ENCODE measurements at places on chromosomes 5 and 9.

- no peak for DNase-seq
Measured at GRCh38 chr5:91189480-91190313, 193.4 kb downstream of the ARRDC3 start.

GRCh38 chr5:88677943-88678769 is 204.8 kb downstream of the MEF2C start:
- no peak for DNase-seq

DNA sequence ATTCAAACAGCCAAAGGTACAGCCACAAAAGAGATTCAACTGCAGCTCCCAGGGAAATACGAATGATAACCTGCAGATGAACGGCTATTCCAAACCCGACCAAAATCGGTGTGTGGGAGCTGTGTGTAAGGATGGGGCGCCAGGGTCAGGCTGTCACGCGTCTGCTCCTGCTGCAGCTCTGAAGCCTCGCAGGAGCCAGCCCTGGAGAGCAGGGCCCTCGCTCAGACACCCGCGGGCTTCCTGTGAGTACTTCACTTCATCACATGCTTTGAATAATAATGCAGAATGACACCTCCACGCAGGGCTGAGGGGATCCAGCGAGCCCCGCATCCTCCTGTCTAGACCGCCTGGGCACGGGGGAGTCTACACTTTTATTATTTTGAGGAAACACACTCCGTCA is 307.5 kb upstream of the IRX2 start:
- no peak for DNase-seq

- DNase-seq = no peak
Measured at GRCh38 chr9:88583901-88584596, 49.1 kb downstream of the NXNL2 start.

DNA sequence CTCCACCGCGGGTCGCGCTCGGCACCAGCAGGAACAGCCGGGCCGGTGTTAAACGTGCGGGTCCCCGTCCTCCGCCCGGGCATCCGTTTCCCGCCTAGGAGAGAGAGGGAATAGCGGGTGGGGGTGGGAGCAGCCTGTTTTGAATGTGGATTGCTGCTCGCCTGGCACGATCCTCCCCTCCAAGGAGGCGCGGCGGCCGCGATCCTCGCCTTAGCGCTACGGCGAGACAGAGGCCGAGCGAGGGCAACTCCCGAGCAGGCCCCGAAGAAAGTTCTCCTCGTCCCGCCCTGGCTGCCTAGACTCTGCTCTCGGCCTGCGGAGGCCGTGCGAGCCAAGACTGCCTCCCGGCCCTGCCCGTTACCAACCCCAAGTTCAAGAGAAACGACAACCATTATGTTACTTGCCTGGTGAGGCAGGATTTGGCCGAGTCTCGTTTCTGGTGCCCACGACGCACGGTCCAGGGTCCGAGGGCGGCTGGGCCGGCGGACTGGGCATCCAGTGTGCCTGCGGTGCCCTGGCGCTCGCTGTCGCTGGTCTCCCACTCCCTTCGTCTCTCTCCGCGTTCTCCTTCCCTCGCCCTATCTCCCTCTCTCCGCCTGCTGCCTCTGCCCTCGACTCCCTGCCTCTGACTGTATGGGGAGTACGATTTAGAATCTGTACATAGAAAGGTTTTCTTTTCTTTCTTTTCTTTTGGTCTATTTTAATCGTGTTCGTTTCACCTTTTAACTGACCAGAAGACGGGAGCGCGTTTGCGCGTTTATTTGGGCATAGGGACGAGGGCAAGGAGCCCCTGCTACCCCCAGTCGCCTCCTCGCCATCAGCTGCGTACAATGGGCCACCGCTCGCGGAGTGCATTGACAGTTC is 724 bp downstream of the NR2F1-AS1 start:
- DNase-seq = no peak

DNA sequence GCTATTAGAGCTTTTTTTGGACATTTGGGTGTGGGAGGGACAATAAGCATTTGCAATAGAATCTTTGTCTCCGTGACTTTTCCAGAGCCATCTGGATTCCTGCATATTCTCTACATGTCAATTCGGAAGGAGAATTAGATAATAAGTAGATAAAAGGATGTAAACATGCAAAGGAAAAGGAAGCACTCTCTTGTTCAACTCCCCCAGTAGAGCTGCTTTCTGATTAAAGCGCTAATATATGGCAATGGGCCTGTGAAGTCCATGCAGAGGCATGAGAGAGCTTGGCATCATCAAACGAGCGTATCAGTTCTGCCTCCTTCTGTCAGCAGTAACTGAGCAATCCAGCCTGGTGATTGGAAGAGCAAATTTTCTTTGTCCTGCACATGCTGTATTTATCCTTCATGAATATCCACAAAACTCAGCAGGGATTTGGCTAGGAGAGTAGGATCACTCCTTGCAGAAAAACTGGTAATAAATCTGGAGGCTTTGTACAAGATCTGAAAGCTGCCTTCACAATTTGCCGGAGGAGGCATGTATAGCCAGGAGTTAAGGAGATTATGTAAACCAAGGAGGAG is 1752.9 kb downstream of the MAT2B start:
- DNase-seq = no peak

DNA sequence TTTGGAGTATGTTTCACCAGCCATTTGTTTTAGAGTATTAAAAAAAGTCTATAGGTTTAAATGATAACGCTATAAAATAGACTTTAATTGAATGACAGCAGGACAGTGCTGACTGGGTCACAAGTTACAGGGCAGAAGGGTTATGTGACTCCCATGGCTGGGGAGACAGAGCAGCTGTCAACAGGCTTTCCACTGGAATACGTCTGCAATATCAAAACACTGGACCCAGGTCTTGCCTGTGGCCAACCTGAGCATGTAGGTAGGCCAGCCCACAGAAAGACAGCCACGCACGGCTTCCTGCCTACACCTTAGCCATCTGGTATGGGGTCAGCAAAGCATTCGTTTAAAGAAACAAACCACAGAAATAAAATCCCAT is 80.7 kb downstream of the OTULIN start:
- no peak for DNase-seq

- no peak for DNase-seq
Measured at GRCh38 chr5:174348311-174348981, 302.9 kb downstream of the NSG2 start.

DNA sequence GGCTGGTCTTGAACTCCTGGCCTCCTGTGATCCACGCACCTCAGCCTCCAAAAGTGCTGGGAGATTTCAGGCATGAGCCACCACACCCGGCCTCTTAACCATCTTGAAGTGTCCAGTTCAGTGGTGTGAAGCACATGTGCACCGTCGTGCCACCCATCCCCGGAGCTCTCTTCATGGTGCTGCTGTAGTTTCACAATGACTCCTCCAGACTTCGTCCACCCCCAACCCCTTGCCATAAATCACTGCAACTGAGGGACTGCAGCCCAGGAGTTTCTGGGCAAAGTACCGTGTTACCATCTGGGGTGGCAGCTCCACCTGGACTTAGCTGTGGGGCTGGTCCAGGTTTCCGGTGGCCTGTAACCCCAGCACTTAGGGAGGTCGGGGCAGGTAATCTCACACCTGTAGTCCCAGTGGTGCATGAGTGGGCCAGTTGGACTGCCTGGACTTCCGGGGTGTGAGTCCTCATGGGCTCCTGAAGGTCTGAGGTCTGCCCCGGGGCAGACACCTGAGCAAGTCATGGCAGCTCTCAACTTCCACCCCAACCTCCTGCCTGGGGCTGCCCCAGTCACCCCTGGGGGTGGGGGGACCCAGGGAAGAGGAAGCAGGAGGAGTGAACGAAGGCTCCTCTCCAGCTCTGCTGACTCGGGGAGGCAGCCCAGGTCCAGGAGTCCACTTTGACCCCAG is 6.6 kb upstream of the N4BP3 start:
- DNase-seq = no peak

- DNase-seq = no peak
Measured at GRCh38 chr5:60649288-60649917, 50.6 kb downstream of the DEPDC1B start.

DNA sequence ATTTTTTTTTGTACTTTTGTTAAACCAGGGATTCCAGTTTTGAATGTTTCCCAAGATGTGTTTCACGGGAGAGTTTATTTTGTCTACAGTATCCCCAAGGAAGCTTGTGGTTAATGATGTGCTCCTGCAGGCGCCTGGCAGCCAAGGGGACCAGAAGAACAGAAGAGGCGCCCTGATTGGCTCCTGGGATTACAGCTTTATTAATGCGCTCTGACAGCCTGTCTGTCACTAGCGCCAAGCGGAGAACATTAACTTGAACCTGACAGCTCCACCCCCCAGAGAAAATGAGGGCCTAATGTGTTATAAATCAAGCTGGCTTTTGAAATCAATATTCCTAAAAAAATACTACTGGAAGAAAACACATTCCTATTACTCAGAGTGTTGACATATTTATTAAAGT is 5.0 kb upstream of the FBXL7 start:
- no peak for DNase-seq

DNA sequence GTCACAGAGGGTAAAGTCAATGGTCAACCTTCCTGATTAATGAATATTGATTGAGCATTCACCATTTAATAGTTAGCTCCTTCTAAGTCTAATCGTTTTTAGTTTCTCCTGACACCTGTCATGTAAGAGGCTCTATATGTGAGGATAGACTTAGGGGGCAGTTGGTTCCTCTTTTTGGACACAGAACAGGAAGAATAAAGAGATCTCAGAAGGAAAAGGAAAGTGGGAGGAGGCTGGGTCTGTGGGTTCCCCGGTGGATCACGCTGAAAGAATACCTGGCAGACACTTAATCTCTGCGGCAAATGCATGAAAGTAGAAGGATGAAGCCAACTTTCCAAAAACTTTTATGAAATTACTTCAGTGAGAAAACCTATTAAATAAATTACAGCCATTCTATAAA is 98.4 kb downstream of the PDE4D start:
- no peak for DNase-seq

GRCh38 chr5:108711898-108712297 is 35.8 kb upstream of the FER start:
- no peak for DNase-seq

DNA sequence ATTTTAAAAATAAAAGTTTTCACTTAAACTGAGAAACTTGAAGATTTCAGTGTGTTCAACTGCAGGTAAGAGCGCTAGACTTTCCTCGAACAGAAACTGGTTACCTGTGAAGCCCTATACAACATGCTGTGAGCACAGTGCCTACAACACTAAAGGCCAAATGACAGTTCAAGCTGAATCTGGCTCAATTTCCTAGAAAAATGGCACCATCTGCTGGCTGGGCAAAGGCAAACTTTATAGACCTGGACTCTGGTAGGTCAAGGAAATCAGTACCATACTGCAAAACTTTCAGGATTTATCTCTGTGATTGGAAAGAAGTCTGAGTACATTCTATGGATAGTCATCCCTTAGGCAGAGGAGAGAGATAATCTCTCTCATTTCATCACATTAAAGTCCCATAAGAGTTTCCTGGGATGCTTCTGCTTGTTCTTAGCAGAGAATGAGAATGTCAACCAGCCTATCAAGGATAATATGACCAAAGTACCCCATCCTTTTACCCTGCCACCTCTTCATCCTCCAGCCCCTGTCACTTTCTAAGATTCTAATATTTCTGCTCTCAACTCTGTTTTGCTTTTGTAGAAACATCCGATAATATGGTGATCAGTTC is 31.8 kb upstream of the FOXB2 start:
- DNase-seq = no peak

- DNase-seq = peak; percentile 57
Measured at GRCh38 chr9:136093995-136094881, 851 bp downstream of the NACC2 start.

GRCh38 chr5:180380856-180381255 is 27.7 kb upstream of the GFPT2 start:
- DNase-seq = no peak

- DNase-seq = no peak
Measured at GRCh38 chr9:133509179-133510083, 15.3 kb downstream of the MYMK start.
